ENCODE measurements at places on chromosomes 5 and 9.

GRCh38 chr5:65548281-65548680 lies 14.7 kb downstream of the CENPK start:
- DNase-seq, result no peak

- DNase-seq, result no peak
Observed at GRCh38 chr9:81653240-81653639, 36.1 kb downstream of the TLE1 start.

DNA sequence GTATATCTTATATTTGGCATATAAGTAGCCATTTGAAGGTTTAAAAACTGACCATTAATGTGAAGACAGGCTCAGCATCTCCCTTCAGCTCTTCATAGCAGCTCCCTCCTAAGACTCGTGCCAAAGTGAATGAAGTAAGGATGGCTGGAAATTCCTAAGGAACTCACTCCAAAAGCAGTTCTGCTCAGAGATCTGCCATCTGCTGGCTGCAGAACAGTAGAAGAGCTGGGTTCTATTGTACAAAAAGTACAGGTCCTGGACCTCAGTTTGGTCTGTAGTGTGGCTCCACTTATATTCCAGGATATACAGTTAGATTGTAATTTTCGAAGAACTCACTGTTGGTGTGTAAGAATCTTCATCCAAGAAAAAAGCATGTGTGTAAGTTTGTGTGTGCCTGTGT lies 104.9 kb upstream of the RUSC2 start:
- no peak for DNase-seq

DNA sequence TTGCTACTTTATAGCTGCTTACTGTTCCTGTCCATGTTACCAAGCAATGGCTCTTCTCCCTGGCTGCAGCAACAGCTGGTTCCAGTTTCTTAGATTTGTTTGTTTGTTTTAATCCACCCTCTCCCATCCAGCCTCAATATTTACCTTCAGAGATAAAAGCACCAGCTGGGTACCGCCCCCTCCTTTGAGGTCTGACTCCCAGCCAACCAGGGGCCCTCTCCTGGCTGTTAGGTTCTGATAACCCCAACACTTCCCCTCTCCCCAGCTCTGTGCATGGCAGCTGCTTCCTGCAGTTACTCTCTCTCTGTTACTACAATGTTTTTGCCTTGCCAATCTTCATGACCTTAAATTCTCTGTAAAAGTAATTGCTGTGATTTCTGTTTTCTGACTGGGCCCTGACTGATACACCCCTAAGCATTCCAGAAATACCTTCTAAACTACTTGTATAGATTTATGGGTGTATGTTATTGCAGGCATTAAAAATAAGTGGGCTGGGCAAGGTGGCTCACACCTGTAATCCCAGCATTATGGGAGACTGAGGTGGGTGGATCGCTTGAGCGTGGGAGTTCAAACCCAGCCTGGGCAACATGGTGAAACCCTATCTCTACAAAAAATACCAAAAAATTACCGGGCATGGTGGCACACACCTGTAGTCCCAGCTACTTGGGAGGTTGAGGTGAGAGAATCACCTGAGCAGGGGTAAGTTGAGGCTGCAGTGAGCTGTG lies 2.6 kb upstream of the GCNT1 start:
- no peak for DNase-seq

DNA sequence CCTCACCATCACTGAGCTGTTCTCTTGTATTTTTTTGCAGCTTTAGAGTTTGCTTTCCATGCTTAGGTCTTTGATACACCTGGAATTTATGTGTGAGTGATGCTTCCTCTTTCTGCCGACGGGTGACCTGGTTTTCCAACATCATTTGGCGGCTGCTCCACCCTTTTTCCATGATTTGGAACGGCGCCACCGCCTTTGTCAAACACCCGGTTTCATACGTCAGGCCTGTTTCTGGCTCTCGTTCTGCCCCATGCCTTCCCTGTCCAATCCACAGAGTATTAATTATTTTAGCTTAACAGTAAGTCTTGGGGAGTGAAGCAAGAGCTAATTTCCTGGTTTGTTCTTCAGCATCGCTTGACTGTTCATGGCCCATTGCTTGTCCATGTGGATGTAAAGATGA lies 30.2 kb downstream of the CACNA1B start:
- DNase-seq, result no peak

DNA sequence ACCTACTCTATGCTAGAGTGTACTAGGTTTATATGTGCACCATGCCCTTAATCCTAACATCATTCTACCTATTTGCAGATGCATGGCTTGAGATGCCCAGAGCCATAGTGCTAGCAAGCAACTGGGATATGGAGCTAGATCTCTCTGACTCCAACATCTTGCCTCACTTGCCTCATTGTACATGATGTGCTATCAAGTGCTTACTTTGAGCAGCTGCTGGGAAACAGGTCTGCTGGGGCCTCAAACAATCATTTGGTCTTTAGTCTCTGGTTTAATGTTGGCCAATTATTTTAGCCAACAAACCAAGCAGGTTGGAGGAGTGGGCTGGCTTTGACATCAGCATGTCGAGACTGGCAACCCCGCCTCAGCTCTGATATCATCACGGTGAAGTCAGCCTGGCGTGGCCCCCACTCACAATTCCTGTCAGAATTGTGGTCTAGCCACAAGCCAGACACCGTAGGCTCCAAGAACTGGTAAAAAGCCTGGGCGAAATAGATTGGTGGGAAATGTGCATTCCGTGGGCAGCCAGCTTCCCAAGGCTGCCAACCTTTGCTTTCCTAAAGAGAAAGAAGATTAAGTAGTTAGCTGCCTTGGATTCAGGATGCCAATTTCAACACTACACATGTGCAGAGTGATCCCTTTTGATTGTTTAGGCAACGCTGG lies 21.1 kb upstream of the GAS1 start:
- no peak for DNase-seq

DNA sequence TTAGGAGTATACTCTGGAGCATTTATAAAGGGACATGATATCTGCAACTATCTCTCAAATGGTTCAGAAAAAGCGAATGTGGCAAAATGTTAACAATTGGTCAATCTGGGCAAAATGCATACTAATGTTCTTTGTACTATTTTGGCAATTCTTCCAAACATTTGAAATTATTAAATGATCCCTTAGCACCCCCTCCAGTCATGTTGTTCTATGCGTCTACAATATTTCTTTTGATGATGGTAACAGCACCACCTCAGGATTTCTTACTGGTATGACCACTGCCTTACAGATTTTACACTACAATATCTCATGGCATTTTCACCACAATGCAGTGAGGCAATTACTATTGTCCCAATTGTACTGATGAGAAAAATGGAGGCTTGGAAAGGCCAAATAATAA lies 52.9 kb upstream of the TRIO start:
- no peak for DNase-seq

- DNase-seq, result no peak
Observed at GRCh38 chr9:123807251-123807650, 122.7 kb downstream of the DENND1A start.

DNA sequence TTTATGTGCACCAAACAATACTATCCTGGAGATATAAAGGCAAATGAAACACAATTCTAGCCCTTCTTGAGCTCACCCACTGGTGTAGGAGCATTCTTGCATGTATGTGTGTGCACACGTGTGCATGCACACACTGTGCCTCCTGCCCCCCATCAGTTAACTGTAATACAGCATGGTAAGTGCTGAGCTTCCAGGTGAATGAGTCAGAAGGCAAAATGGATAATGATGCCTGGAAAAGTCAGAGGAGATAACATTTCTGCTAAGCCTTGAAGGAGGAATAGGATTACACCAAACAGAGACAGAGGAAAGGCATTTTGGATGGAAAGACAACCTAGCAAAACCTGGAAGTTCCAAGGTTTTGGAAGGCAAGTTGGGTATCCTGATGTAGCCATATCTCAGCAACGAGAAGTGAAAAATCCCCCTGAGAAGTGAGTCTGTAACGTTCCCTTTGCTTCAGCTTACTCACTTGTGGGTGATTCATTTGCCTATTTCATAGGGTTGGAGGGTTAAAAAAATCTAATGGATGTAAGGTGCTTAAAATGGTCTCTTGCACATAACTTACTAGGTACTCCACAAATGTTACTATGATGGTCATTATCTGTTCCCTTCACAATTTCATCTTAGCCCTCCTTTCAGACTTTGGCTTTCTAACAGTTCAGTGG lies 101.4 kb upstream of the STC2 start:
- no peak for DNase-seq

GRCh38 chr5:179008667-179009066 lies 13.5 kb upstream of the GRM6 start:
- DNase-seq, result no peak

GRCh38 chr5:169944115-169944514 lies 36.2 kb downstream of the INSYN2B start:
- DNase-seq, result no peak

DNA sequence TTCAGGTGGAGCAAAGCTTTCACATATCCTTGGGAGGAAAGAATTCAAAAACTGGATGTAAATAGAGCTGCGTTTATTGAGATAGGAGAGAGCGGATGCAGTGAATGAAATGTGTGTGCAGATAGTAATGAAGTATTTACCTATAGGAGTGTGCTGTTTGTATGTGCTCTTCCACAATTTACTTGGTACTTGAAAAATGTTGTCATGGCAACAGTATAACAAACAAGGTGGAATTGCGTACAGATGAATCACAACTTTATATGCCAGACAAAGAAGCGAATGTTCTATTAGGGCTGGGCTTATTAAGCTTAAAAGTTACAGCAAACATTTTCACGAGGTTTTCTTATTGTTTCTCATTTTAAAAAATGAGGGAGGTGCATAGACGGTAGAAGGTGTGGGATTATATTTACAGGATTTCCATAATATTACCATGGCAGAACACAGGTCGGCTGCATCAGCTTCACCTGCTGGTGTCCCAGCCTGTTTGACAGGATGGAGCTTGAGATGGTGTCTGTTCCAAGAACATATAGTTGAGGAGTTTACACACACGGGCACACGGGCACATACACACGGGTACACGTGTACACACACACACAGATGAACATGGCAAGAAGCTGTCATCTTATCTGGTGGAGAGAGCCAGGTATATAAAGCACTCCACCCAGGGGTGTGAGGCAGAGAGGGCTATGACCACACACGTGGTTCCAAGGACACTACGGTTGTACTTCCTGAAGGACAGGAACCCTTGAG lies 155.7 kb downstream of the RMI1 start:
- no peak for DNase-seq

DNA sequence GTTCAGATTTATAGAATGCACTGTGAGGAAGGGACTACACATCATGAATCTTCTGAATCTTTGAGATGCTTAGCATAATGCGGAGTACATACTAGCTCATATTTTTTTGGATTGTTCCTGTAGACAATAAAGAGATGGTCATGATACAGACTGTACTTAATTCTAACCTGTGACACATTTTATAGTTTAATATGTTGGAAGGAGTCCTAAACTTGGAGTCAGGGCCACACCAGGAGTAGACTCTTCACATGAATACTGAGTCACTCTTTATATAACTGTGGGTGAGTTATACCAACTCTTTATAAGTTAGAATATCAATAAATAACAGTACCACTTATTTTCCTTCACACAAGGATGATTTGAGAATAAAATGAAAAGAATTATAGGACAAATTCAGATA lies 16.9 kb downstream of the C9orf85 start:
- DNase-seq, result no peak

DNA sequence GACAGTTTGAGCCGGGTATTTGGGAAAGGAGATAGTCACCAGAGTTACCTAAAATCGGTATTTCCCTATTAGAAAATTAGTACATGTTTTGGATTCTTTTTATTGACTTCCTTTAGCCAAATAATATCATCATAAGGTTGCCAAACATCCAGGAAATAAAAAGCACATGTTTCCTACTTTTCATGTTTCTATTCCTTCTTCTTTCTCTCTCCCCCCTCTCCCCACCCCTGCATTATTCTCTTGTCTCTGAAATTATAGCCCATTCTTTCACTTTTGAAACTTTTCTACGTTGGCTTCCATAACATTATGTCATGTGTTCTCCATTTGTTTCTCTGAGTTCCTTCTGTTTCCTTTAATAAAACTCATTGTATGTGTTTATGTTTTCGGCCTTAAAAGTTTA lies 161.9 kb downstream of the ALDH1A1 start:
- no peak for DNase-seq

DNA sequence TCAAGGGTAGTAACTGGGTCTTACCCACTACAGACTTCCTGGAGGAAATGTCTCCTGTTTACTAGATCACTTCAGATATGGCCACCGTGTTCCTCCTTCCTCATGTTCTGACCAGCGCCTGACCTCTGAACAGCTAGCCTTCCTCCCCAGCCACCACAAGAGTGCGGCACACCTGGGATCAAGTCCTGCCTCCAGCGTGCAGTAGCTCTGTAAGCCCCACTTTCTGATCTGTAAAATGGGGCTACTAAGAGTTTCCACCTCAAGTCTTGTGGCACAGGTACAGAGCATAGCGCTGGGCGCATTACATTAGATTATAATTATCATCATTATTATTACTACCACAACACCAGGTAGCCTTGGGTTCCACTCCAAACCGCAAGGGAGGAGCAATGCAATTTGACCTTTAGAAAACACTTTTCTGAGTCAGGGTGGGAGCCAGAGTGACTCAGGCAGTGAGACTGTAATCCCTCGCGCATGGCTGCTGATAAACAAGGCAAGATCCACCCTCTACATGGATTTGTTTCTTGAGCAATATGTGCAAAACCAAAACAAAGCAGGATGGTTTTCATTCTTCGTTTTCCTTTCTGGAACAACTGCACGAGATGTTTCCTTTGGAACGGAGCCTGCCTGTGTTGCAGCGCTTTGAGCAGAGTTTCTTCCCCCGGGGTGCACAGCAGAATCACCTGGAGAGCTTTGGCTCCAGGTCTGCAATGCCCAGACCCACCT lies 65.0 kb upstream of the ANGPTL2 start:
- no peak for DNase-seq
